ENCODE measurements at places on chromosomes 3 and 15.

GRCh38 chr3:114299421-114299820 is 5.6 kb downstream of the TIGIT start:
- DNase-seq = no peak

DNA sequence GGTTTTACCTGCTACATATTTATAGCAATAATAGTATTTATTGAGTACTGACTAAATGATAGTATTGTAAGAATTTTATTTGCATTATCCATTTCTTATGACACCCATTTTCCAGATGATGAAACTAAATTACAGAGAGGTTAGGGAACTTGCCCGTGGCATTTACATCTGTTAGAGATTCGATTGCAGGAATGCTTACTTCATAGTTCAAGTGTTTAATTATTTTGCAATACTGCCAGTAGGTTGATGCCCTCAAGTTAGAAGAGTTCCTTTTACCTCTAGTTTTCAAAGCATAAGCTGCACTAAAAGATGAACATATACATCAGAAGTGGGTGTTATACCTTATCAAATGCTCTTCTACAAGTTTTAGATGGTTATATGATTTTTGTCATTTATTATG is 362.8 kb upstream of the RGMA start:
- DNase-seq = no peak

DNA sequence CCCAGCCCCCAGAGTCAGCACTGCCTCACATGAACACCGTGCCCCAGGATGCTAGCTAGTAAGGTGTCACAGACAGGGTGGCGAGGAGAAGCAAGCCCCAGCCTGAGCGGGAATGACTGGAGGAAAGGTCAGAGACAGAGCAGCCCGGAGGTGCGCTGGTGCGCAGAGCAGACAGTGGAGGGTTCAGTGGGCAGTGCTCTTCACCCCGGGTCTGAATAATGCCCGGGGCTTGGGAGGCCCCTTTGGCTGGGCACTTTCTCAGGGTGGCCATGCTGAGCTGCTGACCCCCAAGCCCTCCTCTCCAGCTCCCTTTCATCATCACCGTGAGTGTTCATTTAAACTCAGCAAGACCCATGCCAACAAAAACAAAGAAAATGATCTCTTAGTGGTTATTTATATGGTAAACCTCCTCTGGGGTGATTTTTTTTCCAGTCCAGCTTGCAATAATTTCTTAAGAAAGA is 110.8 kb downstream of the VGLL4 start:
- DNase-seq = no peak

GRCh38 chr15:78878356-78878755 is 5.7 kb downstream of the MORF4L1 start:
- DNase-seq = no peak

DNA sequence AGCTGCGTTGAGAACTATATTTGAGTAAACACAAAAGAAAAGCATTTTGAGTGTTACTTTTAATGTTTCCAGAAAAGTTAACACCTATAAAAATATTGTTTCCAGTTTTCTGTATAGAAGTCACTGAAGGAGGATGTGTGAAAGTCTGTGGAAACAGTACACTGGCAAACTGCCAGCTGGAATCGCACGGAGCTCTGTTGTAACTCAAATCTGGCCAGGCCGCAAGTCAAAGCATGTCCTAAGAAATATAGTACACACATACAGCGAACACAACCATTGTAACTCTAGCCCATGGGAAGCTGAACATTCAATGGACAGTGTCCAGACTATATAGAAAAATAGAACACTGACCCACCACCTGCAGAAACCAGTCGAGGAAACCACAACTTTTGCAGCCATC is 657.2 kb downstream of the FHIT start:
- DNase-seq = no peak

DNA sequence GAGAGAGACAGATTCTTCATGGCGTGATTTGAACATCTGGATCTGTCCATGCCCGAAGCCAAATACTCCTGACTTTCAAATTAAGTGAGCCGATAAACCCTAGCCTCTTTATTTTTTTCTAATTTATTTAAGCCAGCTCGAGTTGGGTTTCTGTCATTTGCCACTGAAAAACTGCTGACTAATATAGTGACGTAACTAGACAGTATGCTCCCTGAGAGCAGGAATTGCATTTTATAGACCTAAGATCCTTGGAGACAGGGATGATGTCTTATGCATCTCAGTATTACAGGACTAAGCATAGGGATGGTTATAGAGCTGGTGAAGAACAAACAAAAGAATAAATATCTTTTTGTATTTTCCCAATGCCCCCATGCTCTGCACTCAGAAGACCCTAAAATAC is 4.6 kb downstream of the LHFPL4 start:
- no peak for DNase-seq

GRCh38 chr3:115022835-115023398 is 124.2 kb downstream of the ZBTB20 start:
- no peak for DNase-seq

DNA sequence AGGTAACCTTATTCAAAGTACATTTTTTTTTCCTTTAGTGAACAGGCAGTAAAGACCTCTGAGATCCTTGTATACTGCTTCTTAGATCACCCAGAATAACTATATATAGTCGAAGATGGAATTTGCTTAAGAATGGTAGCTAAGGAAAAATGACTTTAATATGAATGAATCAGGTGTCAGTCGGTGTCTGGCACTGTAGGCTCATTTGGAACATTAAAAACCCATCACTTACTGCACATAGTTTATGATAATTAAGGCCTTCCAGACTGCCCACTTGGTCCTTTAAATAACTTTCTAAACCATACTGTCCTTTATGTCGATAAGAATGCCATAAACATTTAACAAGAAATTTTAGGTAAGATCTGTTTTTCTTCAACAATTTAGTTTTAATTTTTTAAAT is 981.8 kb downstream of the ROBO2 start:
- DNase-seq = no peak

GRCh38 chr3:64739971-64740631 is 52.3 kb upstream of the ADAMTS9 start:
- no peak for DNase-seq

DNA sequence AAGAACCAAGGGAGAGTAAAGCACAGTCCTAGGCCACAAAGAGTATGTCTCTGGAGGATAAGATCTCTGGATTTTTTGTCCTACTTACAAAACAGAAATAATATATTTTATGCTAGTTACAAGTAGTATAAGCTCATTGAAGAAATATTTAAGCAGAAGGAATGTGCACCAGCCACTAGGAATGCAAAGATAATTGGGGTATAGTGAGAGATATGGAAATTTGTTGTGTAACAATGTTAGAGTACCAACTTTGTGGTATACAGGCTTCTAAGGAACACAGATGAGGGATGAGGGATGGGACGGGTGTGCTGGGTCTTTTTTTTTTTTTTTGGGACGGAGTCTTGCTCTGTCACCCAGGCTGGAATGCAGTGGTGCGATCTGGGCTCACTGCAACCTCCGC is 26.5 kb downstream of the AKAP13 start:
- DNase-seq = no peak

DNA sequence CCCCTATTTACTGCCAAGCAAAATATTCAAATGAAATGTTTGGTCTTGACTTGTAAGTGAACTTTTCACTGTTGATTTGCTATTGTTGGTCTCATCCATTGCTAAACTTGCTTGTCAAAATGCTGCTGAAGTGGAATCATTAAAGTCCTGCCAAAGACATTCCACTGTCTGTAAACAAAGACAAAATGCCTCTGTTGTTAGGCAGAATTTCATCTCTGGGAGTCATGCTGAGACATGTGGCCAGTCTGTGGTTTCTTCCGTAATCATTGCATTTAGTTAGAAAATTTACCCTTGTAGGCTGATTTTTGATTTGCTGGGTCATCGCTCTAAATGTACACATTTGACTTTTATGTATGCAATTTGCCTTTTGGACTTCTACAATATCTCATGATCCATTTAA is 577.7 kb downstream of the MECOM start:
- peak; percentile 26 for DNase-seq

DNA sequence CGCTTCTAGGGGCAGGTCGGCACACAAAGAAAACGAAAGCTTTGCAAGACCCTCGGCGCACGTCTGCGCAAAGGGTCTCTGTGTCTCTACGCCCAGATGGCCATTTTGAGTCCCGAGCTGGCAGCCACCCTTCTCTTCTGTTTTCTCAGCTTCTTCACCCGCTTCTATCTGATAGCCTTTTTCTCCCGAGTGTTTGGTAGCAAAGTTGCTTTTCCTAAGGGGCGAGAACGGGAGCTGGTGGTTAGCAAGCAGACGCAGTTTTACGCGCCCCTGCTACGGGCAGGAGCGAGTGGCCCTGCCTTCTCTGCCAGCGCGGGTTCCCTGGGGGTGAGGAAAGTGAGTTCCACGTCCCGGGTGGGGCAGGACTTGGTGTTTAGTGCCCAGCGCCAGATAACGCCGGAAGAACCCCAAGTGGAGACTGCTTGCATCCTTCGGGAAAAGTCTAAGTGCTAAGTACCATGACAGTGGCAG is 2.9 kb upstream of the MKRN2 start:
- no peak for DNase-seq

DNA sequence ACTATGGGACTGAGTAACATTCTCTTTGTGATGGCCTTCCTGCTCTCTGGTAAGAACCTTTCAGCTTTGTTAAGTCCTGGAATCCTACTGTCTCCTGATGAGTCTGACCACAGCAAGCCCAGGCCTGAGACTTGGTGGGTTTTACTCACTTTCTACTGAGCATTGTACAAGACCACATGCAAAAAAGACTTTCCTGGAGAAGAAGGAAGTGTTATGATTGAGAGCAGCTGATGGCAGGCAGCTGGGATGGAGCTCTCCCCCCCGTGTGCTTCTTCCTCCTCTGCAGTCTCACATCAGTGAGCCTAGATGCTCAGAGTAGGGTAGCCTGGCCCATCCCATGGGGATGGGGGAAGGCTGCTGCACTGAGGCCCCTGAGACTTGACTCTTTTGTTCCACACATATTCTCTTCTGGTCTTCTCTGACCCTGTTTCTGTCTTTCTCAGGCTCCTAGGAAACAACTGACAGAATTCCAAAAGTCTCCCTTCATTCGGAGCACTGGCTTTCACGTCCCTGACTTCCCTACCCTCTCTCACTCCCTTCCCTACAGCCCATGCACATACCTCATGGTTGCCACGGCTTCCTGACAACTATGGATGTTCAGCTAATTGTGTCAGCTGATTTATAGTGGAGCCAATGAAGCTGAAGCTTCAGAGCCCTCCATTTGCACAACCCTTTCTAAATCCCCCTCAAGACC is 36.6 kb downstream of the CD86 start:
- no peak for DNase-seq

DNA sequence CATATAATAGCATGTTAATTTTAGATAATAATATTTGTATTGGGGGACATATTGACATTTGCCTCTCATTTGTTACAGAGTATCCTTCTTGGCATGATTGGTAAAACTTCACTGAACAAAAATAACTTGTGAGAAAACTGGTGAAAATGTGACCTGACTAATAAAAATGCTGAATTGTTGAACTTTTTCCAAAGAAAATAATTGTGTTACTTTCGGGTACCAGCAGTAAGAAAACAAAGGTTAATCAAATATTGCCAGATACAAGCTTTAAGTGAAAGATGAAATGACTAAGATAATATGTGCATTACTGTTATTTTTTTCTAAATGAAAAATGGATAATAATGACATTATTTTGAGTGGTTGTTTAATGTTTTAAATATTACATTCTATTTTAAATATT is 15.2 kb downstream of the SLC12A1 start:
- no peak for DNase-seq

GRCh38 chr15:43440721-43441281 is 52.2 kb downstream of the TP53BP1 start:
- DNase-seq = peak; percentile 93

DNA sequence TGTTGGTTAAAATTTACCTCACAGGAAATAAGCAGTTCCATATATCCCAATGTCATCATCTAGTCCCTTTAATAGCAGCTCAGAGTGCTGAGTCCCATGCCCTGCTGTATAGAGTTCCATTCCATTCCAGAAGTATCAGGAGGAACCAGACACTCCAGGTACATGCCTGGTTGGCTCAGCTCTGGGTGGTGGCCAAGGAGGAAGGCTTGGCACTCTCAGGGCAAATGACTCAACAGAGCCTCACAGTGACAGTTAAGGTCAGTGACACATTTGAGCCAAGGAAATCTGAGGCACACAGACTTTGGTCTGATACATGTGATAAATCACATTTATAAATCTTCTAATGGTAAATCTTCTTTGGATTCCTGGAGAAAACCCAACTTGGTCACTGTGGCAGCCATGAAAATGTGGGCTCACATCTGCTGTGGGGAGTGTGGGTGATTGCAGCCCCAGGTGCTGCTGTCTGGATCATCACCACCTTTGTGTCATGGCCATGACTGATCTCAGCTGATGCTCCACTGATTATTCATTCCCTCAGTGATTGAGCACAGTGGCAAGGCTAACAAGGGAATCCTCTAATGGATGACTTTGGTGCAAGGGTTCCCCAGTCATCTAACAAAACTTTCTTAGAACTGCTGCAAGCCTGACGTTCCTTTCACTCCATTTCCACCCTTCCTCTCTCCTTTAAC is 9.3 kb downstream of the HHLA2 start:
- no peak for DNase-seq

DNA sequence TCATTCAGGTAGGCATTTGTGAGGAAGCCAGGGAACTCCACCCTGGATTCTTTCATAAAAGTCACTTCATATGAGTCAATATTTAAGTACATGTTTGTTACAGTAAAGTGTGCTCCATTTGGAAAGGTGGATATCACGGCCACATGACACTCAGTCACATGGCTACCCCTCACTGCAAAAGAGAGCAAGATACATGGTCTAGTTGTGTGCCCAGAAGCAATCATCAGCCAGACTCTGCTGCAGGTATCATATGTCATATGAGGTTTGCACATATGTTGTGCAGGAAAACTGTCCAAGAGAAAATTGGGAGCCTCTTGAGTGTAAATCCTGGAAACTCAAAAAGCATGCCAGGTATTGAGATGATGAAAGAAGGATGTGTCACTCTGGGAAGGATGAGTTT is 55.0 kb upstream of the NMNAT3 start:
- no peak for DNase-seq

- DNase-seq = no peak
Observed at GRCh38 chr3:17301271-17301670, 416.5 kb downstream of the PLCL2 start.

GRCh38 chr3:157130467-157131251 is 29.3 kb downstream of the CCNL1 start:
- peak; percentile 69 for DNase-seq

- DNase-seq = no peak
Observed at GRCh38 chr15:70200511-70201424, 103.1 kb upstream of the TLE3 start.

DNA sequence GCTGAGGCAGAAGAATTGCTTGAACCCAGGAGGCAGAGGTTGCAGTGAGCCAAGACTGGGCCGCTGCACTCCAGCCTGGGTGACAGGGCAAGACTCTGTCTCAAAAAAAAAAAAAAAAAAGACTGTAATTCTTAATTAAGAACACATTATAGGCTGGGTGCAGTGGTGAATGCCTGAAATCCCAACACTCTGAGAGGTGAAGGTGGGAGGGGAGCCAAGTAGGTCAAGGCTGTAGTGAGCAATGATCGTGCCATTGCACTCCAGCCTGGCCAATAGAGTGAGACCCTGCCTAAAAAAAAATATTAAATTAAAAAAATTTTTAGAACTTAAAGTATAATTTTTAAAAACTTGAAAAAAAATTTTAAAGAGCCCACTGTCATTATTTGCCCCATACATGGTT is 13.4 kb upstream of the ARPIN start:
- DNase-seq = no peak

GRCh38 chr3:186316666-186317260 is 45.3 kb downstream of the DGKG start:
- DNase-seq = no peak
